ENCODE measurements at places on chromosomes 6 and 20. TPM values are rescaled to one million over a fixed set of nuclear protein-coding genes. Genes with fewer than 3 reads are reported as not detected.

DHX16 gene
- 48.5 TPM for polyA plus RNA-seq

GRCh38 chr6:126437205-126437604 lies 97.3 kb downstream of the CENPW start:
- H3K4me3 ChIP-seq, result no peak overlapping the region
- no peaks in the 10 kb centered on the region for H3K36me3 ChIP-seq
- no peak overlapping the region for H3K27ac ChIP-seq
- H3K27me3 ChIP-seq, result no peaks in the 10 kb centered on the region
- H3K4me1 ChIP-seq, result no peaks in the 10 kb centered on the region

SCUBE3 gene
- 3.3 TPM for polyA plus RNA-seq

GRCh38 chr20:33443512-33444239 lies at the start of gene SNTA1:
Gene SNTA1, minus strand, starts transcription at chr20:33443763. Its CDS starts 143 bp downstream, at chr20:33443620.
- no peaks in the 10 kb centered on the region for H3K27me3 ChIP-seq
- peak within 1 kb of the TSS; percentile 85 for H3K4me3 ChIP-seq
- H3K27ac ChIP-seq, result peak within 1 kb of the TSS; percentile 79
- peaks cover 20% of the 10 kb centered on the region for H3K4me1 ChIP-seq
- DNase-seq, result peak; percentile 86
- no peaks in the 10 kb centered on the region for H3K36me3 ChIP-seq

DNA sequence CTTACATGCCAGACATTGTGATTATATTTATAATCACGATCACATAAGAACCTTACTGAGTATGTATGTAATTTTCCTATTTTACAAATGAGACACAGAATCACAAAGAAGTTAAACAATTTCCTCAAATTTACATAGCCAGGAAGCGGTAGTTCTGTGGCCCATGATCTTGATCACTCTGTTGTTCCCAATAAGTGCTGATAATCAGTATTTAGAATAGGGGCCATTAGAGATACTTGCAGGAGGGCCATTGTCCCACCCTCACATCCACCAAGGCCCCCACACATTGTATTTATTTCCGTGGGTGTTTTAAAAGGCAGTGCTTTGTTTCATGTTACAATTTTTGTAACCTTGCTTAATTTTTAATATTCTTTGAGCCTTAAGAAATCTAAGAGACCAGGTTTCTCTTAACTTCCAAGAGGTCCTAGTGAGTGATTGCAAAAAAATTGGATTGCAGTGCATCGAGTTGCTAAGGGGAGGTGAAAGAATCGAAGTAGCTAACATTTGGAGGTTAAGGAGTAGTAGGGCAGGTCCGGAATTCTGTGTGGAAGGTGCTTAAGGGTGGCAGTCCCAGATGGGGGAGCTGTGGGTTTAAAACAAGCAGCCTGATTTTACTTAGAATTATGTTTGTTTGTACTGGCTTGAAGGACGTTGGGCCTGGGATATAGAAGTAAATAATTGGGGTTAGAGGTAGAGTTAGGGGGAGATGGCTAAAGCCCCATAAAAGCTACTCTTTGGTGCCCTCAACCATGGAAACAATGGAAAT lies 339.4 kb downstream of the CDKAL1 start:
- H3K36me3 ChIP-seq, result no peaks in the 10 kb centered on the region
- no peaks in the 10 kb centered on the region for H3K27me3 ChIP-seq
- H3K4me1 ChIP-seq, result peaks cover 4% of the 10 kb centered on the region
- no peak for DNase-seq
- no peak overlapping the region for H3K4me3 ChIP-seq

GRCh38 chr6:2344319-2344905 lies 99.0 kb upstream of the GMDS start:
- DNase-seq, result no peak
- no peak overlapping the region for H3K27ac ChIP-seq
- H3K4me1 ChIP-seq, result no peaks in the 10 kb centered on the region
- H3K36me3 ChIP-seq, result no peaks in the 10 kb centered on the region
- no peaks in the 10 kb centered on the region for H3K27me3 ChIP-seq

TAF4 gene
- polyA plus RNA-seq, result 17.4 TPM

- DNase-seq, result no peak
- H3K36me3 ChIP-seq, result peaks cover 10% of the 10 kb centered on the region
- peaks cover 19% of the 10 kb centered on the region for H3K4me1 ChIP-seq
- H3K27me3 ChIP-seq, result no peaks in the 10 kb centered on the region
- no peak overlapping the region for H3K4me3 ChIP-seq
Observed at GRCh38 chr6:111668410-111668809, 62.7 kb upstream of the TRAF3IP2 start.

EDN1 gene
- 36.4 TPM for polyA plus RNA-seq

GRCh38 chr6:143559051-143559660 lies 47.6 kb upstream of the FUCA2 start:
- no peak overlapping the region for H3K27ac ChIP-seq
- H3K4me1 ChIP-seq, result peaks cover 14% of the 10 kb centered on the region
- H3K4me3 ChIP-seq, result no peak overlapping the region
- peaks cover 10% of the 10 kb centered on the region for H3K36me3 ChIP-seq

CRISP2 gene
- 0.34 TPM for polyA plus RNA-seq

- no peak overlapping the region for H3K27ac ChIP-seq
- no peaks in the 10 kb centered on the region for H3K4me1 ChIP-seq
- H3K27me3 ChIP-seq, result no peaks in the 10 kb centered on the region
- DNase-seq, result peak; percentile 13
- no peak overlapping the region for H3K4me3 ChIP-seq
- H3K36me3 ChIP-seq, result no peaks in the 10 kb centered on the region
Observed at GRCh38 chr6:132962936-132963868, 148.8 kb downstream of the RPS12 start.

DNA sequence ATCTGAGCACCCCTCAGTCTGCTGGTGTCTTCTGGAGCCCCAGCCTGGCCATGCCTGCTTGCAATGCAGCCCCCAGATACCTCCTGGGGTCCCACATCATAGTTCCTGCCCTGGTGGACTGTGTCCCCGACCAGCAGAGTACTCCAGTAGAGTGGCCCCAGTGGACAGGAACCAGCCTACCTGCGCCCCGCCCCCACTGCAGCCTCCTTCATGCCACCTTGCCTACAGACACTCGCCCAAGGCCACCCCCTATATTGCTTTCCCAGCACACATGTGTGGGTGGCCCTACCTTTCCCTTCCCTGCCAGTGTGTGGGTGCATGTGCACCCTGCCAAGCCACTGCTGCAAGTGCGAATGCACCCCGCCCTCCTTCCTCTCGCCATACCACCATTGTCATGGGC lies 204.0 kb downstream of the EDN1 start:
- H3K27me3 ChIP-seq, result no peaks in the 10 kb centered on the region
- H3K4me3 ChIP-seq, result no peak overlapping the region
- no peak overlapping the region for H3K27ac ChIP-seq

- H3K27ac ChIP-seq, result peak overlapping the region; percentile 45
- H3K27me3 ChIP-seq, result no peaks in the 10 kb centered on the region
- no peaks in the 10 kb centered on the region for H3K36me3 ChIP-seq
- H3K4me1 ChIP-seq, result peaks cover 25% of the 10 kb centered on the region
- no peak overlapping the region for H3K4me3 ChIP-seq
Observed at GRCh38 chr6:44050872-44051505, 76.3 kb downstream of the MRPL14 start.

- H3K27me3 ChIP-seq, result no peaks in the 10 kb centered on the region
- no peak overlapping the region for H3K4me3 ChIP-seq
- DNase-seq, result no peak
- H3K36me3 ChIP-seq, result no peaks in the 10 kb centered on the region
- H3K27ac ChIP-seq, result no peak overlapping the region
- no peaks in the 10 kb centered on the region for H3K4me1 ChIP-seq
Observed at GRCh38 chr6:162852840-162853577, 125.2 kb downstream of the PACRG start.

DNA sequence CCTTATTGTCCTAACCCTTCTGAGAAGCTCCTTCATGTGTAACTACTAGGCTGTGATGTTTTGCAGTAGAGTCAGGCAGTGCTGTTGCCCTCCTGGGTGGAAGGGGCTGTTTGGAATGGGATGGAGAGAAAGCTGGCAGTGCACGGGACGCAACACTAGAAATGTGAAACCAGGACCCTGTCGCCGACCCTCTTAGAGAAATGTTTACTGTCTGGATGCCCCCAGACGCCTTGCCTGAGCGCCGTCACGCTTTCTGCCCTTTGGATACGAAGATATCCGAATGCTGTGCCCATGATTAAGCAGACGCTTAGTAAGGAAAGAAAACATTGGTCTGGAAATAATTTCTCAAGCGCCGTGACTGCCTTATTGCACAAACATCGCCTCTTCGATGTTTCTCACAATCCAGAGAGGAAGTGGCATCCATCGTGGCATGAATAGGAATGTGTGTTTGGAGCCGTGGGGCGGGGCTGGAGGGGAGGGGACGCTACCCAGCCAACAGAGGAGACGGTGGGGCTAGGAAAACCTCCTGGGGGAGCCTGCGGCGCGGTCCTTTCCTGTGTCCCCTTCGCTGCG lies 661 bp upstream of the PPP1R14C start:
- H3K4me3 ChIP-seq, result peak overlapping the region; percentile 21
- H3K27me3 ChIP-seq, result peaks cover 63% of the 10 kb centered on the region
- H3K27ac ChIP-seq, result no peak overlapping the region
- no peaks in the 10 kb centered on the region for H3K36me3 ChIP-seq

C6orf163 gene
- 3.1 TPM for polyA plus RNA-seq
